ENCODE measurements at places on chromosomes 3 and 15.

GRCh38 chr3:2774481-2775249, 335.5 kb downstream of the IL5RA start:
- DNase-seq: no peak

- no peak for DNase-seq
These were observed 60.5 kb upstream of the TMEM115 start for GRCh38 chr3:50419595-50420370.

GRCh38 chr15:76299786-76300185, 11.5 kb downstream of the ETFA start:
- DNase-seq: no peak

GRCh38 chr15:50059883-50060282, 59.1 kb downstream of the ATP8B4 start:
- DNase-seq: no peak

DNA sequence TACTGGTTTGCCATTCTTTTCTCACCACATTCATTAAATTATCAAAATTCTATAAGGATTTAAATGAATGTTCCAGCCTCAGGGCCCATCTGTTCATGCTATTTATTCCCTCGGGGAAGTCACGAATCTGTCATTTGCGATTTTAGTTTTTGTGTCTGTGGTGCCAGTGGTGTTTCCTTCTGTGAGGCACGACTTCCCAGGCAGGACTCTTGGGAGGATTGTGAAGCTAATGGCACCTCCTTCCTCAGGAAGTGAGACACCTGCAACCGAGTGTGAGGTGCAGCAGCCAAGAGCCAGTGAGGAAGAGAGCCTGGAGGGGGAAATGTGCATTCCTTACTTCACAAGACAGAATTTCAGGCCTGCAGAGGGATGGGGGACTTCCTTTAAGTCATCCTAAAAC, 24.1 kb downstream of the SV2B start:
- DNase-seq: no peak

DNA sequence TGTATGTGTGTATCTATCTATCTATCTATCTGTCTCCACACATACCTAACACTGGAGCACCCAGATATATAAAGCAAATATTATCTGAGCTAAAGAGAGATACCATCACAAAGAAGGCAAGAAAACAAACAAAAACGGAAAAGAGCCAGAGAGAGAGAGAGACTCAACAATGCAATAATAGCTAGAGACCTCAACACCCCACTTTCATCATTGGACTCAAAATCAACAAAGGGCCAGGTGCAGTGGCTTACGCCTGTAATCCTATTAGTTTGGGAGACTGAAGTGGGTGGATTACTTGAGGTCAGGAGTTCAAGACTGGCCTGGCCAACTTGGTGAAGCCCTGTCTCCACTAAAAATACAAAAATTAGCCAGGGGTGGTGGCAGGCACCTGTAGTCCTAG, 23.4 kb downstream of the NCBP2 start:
- no peak for DNase-seq

- DNase-seq: no peak
These were observed 533.2 kb upstream of the GBE1 start for GRCh38 chr3:82294609-82295008.

DNA sequence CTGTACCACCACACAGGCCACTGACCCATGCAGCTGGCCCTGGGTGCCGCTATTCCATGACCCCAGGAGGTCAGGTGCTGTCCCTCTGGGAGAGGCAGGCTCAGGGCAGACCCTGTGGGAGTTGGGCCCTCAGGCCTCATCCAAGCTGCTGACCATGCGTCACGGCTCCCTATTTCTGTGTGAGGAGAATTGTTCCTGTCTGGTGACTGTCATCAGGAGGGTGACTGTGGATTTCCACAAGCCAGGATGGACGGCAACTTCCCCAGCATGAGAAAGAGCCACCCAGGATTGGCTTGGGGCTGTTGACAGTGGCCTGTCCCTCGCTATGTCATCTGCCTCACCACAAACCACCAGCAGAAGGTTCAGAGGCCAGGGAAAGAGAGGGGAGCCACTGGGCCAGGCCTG, 41.4 kb downstream of the ZDHHC19 start:
- no peak for DNase-seq

- DNase-seq: no peak
These were observed 275.0 kb downstream of the ZBTB20 start for GRCh38 chr3:114872050-114872449.

GRCh38 chr3:105032541-105032940, 334.2 kb upstream of the ALCAM start:
- DNase-seq: no peak

- DNase-seq: no peak
These were observed 2.0 kb upstream of the TPM1 start for GRCh38 chr15:63040509-63040908.

DNA sequence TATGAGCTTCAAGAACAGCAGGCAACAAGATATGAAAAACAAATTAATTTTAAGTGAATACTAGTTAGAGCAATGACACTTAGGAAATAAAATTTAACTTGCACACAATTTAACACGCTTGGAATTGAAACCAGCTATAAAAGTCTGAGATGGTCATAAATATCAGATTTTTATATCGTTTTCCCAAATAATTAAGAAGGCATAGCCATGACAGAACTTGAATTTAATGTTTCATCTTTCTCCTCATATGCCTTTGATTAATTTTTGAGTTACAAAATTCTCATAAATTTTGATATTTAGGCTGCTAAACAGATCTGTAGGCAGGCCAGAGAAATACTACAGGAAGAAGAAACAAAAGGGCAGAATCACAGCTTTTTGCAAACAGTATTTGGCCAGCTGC, 38.5 kb downstream of the CD200R1L start:
- DNase-seq: no peak

DNA sequence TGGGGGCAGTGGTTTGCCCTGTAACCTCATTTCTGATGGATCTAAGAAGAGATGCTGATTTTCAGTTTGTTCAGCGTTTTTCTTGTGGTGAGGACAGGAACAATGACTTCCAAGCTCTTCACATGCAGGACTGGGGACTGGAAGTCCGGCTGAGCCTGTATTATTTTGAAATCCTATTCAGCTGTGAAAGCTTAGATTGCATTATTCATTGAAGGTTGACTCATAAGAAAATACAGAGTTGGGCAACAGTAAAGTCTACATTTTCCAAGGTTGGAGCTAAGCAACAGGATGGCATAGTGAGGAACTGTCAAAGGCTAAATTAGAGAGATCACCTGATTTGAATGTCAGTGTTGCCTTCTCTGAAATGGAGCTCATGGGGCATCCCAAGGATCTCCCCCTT, 230.9 kb upstream of the FEZF2 start:
- no peak for DNase-seq

DNA sequence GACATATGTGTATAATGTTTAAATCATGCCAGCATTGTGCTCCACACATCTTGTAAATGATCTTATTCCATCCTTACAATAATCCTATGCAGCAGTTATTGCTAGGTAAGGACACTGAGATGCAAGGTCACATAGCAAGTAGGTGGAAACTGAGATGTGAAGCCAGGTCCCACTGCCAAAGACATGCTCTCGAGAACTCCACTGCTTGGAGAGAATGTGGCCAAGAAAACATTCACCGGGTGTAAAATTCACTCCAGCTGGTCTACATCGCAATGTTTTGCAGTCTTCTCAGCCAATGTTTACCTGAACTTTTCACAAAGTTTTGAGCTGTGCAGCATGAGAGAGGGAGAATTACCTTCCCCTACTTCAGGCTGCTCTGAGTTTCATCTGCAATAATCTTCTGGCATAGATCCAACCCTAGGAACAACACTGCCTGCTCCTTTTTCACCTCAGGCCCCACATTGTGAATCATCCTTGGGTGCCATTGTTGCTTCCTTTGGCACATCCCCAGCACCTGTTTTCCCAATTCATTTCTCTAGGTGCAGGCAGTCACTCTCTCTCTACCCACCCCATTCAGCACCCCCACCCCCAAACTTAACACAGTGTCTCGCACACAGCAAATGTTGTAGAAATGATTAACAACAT, 53.5 kb upstream of the PRTG start:
- DNase-seq: no peak

- DNase-seq: no peak
These were observed 8.7 kb upstream of the SEMA3F start for GRCh38 chr3:50146316-50146901.

- DNase-seq: no peak
These were observed 164.6 kb downstream of the GOLGA6L4 start for GRCh38 chr15:84400017-84400740.

DNA sequence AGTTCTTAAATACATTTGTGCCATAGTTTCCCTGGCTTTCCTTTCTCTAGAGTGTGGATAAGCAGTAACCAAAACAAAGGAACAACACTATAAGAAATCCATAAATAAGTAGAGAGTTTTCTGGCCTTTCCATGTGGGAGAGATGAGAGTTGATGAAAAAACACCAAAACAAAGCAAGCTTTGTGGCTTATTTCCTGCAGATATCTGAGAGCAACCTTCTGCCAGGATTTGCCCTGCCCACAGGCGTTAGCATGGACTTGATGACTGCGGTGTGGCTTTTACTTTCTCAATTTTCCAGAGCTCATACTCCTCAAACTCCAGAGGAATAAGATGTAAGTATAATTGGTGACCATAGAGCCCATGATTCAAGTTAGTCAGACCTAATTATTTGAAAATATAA, 194.9 kb downstream of the RAP2B start:
- DNase-seq: no peak

- DNase-seq: no peak
These were observed 1256.5 kb downstream of the SI start for GRCh38 chr3:163821841-163822240.

DNA sequence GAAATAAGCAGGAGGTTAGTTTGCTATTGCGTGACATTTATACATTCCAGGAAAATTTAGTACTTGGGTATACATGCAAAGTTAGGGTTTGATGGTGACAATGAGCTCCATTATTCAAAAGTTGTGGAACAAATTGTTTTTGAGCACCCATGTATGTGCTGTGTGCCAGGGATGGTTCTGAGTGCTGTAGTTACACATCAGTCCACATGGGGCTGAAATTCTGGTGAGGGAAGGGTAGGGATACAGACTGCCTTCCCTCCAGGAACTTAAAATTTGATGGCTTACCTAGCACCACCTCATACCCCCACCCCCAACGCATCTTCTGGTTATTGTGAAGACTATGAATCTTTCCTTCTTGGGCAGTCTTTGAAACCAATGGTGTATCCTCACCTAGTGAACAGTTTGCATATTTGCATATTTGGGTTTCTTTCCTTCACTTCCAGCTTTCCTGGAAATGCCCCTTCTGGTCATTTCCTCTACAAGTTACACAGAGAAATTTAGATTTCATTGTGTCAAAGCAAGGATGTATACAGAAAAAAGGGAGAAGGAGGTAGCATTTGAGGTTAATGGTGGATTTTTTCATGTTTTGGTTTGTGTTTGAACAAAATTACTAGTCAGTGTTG, 222.0 kb upstream of the IL12A start:
- DNase-seq: no peak

DNA sequence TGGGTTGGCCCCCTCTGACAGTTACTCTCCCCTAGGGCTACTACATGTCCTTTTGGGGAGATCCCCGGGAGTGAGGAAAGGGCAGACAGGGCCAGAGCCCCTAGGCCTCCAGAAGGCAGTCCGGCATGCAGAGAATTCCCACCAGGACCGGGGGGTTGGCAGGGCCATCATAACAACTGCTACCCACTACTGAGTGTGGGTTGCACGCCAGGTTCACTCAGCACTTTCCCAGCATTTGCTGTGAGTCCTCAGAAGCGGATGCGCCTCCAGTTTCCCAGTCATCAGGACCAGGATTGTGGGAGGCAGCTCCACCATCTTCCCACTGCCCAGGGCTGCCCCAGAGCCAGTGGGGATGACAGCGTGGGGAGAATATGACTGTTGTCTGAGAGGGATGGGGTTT, 51.2 kb upstream of the HERC1 start:
- no peak for DNase-seq
